ENCODE measurements at places on chromosomes 5 and 9. TPM values are rescaled to one million over a fixed set of nuclear protein-coding genes. Genes with fewer than 3 reads are reported as not detected.

- H3K27ac ChIP-seq, result no peak overlapping the region
- H3K27me3 ChIP-seq, result no peaks in the 10 kb centered on the region
- H3K4me3 ChIP-seq, result no peak overlapping the region
- DNase-seq, result no peak
- no peaks in the 10 kb centered on the region for H3K4me1 ChIP-seq
Observed at GRCh38 chr5:3225201-3225960, 370.3 kb upstream of the IRX1 start.

- no peaks in the 10 kb centered on the region for H3K27me3 ChIP-seq
- H3K36me3 ChIP-seq, result peaks cover 7% of the 10 kb centered on the region
- no peak for DNase-seq
Observed at GRCh38 chr9:33131790-33132772, 35.1 kb downstream of the B4GALT1 start.

DNA sequence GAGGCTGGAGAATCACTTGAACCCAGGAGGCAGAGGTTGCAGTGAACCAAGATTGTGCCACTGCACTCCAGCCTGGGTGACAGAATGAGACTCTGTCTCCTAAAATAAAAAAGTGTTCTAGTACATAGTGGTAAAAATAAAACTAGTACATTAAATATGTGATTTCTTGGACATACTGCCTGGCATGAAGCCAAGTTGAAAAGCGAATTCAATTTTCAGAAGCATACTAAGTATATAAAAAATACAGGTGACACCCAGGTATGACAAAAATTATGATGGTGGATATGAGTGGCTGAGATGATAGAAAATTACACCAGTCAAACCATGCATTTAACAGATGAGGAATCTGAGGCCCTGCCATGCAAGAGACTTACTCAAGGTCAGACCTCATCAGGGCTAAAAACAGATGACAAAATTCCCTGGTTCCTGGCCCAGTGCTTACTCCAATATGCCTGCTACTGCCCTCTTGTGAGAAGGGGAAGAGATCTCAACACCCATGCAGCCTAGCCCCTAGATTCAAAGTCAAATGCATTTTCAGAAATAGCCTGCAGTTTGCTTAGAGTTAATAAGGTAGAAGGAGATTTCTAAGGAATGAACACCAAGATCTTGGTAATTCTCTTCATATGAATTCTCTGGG is 46.6 kb upstream of the GNPDA1 start:
- peak; percentile 62 for DNase-seq
- no peak overlapping the region for H3K4me3 ChIP-seq
- H3K27me3 ChIP-seq, result no peaks in the 10 kb centered on the region
- H3K27ac ChIP-seq, result no peak overlapping the region

DNA sequence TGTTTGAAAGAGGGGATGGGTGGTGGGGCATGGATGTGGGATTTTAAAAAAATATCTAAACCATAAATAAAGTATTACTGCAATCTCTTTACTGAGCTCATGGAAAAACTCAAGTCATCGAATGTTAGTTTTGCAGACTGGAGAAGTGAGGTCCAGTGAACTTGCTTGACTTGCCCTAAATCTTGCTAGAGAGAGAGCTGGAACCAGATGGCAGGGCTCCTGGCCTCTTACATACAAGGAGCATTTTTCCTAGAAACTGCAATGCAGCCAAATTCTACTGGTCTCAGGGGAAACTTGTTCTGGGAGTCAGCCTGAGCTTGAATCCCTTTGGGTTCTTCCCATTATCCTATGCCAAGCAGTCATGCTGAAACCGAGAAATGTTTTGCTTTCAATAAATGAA is 2.9 kb upstream of the TGFBI start:
- H3K27ac ChIP-seq, result no peak overlapping the region
- H3K4me1 ChIP-seq, result peaks cover 12% of the 10 kb centered on the region
- H3K27me3 ChIP-seq, result peaks cover 7% of the 10 kb centered on the region
- H3K4me3 ChIP-seq, result no peak overlapping the region
- H3K36me3 ChIP-seq, result no peaks in the 10 kb centered on the region

Gene FOXD4L4
- not detected for total RNA-seq

DNA sequence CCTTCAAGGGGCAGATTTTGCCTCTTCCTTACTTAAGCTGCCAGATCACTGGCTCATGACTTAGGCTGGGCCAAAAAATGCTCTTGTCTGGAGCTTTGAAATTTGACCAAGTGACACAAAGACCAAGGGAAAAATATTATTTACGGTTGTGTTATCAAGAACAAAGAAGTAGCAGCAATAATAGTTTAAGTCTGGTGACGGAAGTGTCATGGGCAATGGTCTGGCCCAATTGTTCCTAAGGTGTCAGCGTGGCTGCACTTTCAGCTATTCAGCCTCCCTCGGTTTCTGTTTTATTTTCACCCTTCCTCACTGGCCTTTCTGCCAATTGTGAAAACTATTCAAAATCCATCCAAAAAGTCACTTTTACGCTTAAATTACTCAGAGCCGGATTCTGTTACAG is 185.3 kb downstream of the CDH18 start:
- H3K36me3 ChIP-seq, result no peaks in the 10 kb centered on the region
- H3K4me3 ChIP-seq, result no peak overlapping the region
- no peaks in the 10 kb centered on the region for H3K4me1 ChIP-seq
- H3K27ac ChIP-seq, result no peak overlapping the region

GRCh38 chr9:132838291-132838690 is 39.8 kb downstream of the AK8 start:
- H3K4me3 ChIP-seq, result no peak overlapping the region
- no peak for DNase-seq
- no peaks in the 10 kb centered on the region for H3K27me3 ChIP-seq
- no peak overlapping the region for H3K27ac ChIP-seq
- H3K36me3 ChIP-seq, result no peaks in the 10 kb centered on the region
- no peaks in the 10 kb centered on the region for H3K4me1 ChIP-seq

Gene PHYKPL
- 76.5 TPM for total RNA-seq

DNA sequence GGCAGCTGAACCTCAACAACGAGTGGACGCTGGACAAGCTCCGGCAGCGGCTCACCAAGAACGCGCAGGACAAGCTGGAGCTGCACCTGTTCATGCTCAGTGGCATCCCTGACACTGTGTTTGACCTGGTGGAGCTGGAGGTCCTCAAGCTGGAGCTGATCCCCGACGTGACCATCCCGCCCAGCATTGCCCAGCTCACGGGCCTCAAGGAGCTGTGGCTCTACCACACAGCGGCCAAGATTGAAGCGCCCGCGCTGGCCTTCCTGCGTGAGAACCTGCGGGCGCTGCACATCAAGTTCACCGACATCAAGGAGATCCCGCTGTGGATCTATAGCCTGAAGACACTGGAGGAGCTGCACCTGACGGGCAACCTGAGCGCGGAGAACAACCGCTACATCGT is 12.4 kb upstream of the PHYHD1 start:
- DNase-seq, result no peak
- H3K4me1 ChIP-seq, result peaks cover 24% of the 10 kb centered on the region
- H3K4me3 ChIP-seq, result no peak overlapping the region
- H3K27ac ChIP-seq, result no peak overlapping the region

Gene OR13C5
- total RNA-seq, result not detected

Gene LHX6
- not detected for total RNA-seq

GRCh38 chr5:124457901-124458300 is 288.5 kb downstream of the ZNF608 start:
- H3K4me1 ChIP-seq, result no peaks in the 10 kb centered on the region
- no peak for DNase-seq
- no peaks in the 10 kb centered on the region for H3K36me3 ChIP-seq
- no peak overlapping the region for H3K4me3 ChIP-seq

- no peaks in the 10 kb centered on the region for H3K27me3 ChIP-seq
- H3K27ac ChIP-seq, result no peak overlapping the region
- H3K4me3 ChIP-seq, result no peak overlapping the region
Observed at GRCh38 chr5:39264528-39264927, 45.2 kb upstream of the FYB1 start.

DNA sequence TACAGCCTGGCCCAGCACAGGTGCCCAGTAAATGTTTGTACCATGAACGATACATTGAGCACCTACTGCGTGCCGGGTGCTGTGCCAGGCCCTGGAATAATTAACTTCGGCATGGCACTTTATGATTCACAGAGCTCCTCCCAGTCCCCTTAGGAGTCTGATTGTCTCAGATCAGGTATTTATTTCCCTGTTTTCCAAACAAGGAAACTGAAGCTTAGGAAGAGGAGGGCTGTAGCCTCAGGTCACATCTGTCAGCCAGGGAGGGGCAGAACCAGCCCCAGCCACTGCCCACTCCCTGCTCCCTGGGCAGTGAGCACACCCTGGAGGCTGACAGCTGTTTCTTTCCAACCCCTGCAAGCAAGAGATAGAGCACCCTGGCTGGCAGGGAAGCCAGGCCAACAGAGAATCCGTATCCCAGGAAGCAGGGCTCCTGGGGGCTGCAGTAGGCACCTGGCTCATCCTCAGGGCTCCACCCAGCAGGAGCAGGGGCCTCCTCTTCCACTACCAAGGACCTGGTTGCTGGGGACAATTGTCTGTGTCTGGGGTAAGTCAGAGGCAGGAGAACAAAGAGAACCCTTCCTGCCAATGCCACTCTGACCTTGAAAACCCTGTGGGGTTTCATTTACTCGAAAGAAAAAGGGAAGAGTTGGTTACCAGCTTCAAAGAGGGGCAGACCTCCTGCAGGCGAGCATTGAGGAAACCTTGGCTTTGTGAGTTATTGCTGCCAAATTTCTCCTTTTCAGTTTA is 69.0 kb downstream of the DAB2IP start:
- H3K36me3 ChIP-seq, result no peaks in the 10 kb centered on the region
- no peaks in the 10 kb centered on the region for H3K27me3 ChIP-seq
- H3K27ac ChIP-seq, result peak overlapping the region; percentile 54
- H3K4me3 ChIP-seq, result no peak overlapping the region
- DNase-seq, result peak; percentile 35

GRCh38 chr5:2776337-2777302 is 25.1 kb upstream of the IRX2 start:
- H3K4me3 ChIP-seq, result no peak overlapping the region
- no peaks in the 10 kb centered on the region for H3K4me1 ChIP-seq
- no peaks in the 10 kb centered on the region for H3K27me3 ChIP-seq
- no peak overlapping the region for H3K27ac ChIP-seq
- DNase-seq, result no peak

- H3K4me1 ChIP-seq, result no peaks in the 10 kb centered on the region
- H3K27me3 ChIP-seq, result no peaks in the 10 kb centered on the region
- H3K4me3 ChIP-seq, result no peak overlapping the region
- H3K27ac ChIP-seq, result no peak overlapping the region
Observed at GRCh38 chr5:136115183-136115865, 17.3 kb upstream of the SMAD5 start.

- no peak for DNase-seq
- no peaks in the 10 kb centered on the region for H3K4me1 ChIP-seq
- no peaks in the 10 kb centered on the region for H3K27me3 ChIP-seq
- no peak overlapping the region for H3K4me3 ChIP-seq
- H3K36me3 ChIP-seq, result no peaks in the 10 kb centered on the region
Observed at GRCh38 chr5:87231037-87231808, 36.5 kb upstream of the RASA1 start.

Gene TEX48
- total RNA-seq, result not detected

GRCh38 chr5:171907725-171908343 is 98.6 kb downstream of the FBXW11 start:
- H3K27ac ChIP-seq, result no peak overlapping the region
- H3K4me1 ChIP-seq, result peaks cover 32% of the 10 kb centered on the region
- H3K36me3 ChIP-seq, result no peaks in the 10 kb centered on the region
- H3K4me3 ChIP-seq, result no peak overlapping the region
- no peaks in the 10 kb centered on the region for H3K27me3 ChIP-seq
- peak; percentile 51 for DNase-seq

Gene WNT8A
- total RNA-seq, result not detected

DNA sequence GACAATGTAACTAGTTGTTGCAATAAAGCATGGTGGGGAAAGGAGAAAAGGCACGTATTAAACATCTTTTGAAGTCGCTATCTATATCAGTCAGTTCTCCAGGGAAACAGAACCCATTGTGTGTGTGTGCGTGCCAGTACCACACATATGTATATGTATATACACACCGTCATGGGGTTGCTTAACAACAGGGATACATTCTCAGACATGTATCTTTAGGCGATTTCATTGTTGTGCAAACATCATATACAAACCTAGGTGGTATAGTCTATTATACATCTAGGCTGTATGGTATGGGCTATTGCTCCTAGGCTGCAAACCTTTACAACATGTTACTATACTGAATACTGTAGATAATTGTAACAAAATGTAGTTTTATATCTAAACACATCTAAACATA is 2.3 kb downstream of the CDKN2B-AS1 start:
- no peak overlapping the region for H3K4me3 ChIP-seq
- DNase-seq, result no peak
- H3K27ac ChIP-seq, result no peak overlapping the region
- no peaks in the 10 kb centered on the region for H3K27me3 ChIP-seq
- H3K4me1 ChIP-seq, result peaks cover 17% of the 10 kb centered on the region

Gene SLCO4C1
- total RNA-seq, result 1.6 TPM

DNA sequence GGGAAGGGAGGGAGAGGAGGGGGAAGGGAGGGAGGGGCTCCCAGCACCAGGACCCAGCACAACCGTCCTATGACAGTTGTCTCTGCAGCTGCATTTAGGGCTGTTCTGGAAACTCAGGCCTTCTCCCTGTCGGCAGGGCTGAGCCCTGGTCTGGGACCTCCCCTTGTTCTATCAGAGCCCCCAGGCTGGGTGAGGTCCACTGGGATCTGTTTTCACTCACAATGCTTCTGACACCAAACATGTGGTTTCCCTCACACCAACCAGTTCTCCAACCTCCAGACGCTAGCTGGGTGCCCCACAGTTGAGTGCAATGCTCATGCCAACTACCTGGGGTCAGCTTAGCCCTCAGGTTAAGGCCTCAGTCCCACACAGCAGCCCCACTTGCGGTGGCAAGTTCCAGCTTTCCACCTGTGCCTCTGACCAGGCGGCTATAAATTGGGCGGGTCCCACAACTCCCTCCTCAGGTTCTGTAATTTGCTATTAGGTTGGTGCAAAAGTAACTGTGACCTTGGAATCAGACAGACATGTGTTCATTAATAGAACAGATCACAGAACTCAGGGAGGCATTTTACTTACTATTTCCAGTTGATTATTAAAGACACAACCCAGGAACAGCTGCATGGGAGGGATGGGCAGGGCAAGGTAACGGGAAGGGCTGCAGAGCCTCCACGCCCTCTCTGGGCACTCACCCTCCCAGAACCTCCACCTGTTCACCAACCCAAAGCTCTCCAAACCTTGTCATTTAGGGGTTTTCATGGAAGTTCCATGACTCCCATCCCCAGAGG is 13.5 kb downstream of the ADAMTS2 start:
- no peak overlapping the region for H3K27ac ChIP-seq
- H3K4me3 ChIP-seq, result no peak overlapping the region
- H3K4me1 ChIP-seq, result no peaks in the 10 kb centered on the region
- DNase-seq, result no peak

DNA sequence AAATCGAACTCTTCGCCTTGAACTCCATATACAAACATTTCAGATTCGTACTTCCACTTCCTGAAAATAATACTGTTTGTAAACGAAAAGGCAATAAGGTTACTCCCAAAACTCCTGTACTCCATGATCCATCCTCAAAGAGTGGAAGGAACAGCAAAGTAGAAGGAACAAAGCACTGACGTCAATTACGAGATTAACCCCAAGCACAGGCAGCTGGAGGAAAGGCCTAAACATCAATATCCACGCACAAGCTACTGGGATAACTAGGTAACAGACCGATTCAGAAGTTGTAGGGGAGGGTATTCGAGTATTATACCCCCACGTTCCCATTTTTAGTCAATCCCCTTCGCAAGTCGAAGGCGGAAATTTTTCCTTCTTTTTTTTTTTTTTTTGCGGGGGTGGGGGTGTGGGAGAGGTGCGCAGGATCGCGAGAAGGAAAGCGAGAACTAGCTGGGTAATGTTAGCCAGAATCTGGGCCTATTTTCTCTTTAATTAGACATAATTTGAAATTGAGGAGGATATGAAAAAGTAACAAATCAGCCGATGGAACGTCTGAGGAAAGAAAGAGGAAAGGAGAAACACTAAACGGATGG is 909 bp downstream of the AFF4 start:
- H3K27ac ChIP-seq, result peak overlapping the region; percentile 98
- H3K27me3 ChIP-seq, result no peaks in the 10 kb centered on the region
- H3K4me3 ChIP-seq, result peak overlapping the region; percentile 94

Data from body of pancreas (tissue), 4 donors.